Amniotic stem cell (primary cell): ENCODE measurements at places on chromosomes 11 and 22.

- no peak for DNase-seq
Measured at GRCh38 chr11:2930704-2931419, 1.6 kb upstream of the PHLDA2 start.

- no peak for DNase-seq
Measured at GRCh38 chr11:103942646-103943045, 93.8 kb upstream of the DDI1 start.

GRCh38 chr11:67300756-67301312 lies 2.5 kb upstream of the SSH3 start:
- DNase-seq = no peak

DNA sequence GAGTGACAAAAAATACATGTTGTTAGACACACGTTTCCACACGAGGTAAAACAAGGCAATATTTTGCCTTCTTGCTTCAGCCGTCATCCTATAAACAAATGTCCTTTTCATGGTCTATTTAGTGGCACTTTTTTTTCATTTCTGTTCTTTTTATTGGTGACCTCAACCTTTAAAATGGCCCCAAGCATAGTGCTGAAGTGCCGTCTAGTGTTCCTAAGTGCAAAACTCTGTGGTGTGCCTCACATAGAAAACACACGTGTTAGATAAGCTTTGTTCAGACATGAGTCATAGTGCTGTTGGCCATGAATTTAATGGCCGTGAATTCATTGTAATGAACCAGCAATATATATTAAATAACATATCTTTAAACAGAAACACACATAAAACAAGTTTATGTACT lies 15.6 kb downstream of the OVCH2 start:
- no peak for DNase-seq

DNA sequence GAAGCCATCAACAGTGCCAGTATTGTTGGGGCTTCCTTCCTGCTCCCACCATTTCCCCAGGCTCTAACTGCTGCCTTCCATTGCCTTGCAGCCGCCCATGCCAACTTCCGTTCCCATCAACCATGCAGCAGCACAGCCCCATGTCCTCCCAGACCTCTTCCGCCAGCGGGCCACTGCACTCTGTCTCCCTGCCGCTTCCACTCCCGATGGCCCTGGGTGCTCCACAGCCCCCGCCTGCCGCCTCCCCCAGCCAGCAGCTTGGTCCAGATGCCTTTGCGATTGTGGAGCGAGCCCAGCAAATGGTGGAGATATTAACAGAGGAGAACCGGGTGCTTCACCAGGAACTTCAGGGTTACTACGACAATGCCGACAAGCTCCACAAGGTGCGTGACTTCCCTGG lies 53.3 kb downstream of the AMOTL1 start:
- no peak for DNase-seq

- no peak for DNase-seq
Measured at GRCh38 chr11:20238712-20239111, 78.4 kb upstream of the DBX1 start.

DNA sequence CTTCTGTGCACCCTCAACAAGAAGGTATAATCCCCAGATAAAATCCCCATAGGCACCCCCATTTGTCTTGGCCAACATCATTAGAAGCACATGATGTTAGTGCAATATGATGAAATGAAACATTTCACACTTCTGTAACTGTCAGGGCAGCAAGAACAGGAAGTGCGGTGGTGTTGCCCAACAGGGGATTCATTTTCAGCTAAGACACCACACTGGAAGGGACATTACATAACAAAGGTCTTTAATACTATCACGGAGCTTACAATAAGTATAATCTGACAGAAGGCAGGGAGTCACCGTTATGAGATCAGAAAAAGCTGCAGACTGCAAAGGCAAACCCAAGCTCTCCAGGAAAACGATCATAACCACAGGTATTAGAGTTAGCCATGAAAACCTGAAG lies 2.0 kb downstream of the OR52W1 start:
- no peak for DNase-seq

DNA sequence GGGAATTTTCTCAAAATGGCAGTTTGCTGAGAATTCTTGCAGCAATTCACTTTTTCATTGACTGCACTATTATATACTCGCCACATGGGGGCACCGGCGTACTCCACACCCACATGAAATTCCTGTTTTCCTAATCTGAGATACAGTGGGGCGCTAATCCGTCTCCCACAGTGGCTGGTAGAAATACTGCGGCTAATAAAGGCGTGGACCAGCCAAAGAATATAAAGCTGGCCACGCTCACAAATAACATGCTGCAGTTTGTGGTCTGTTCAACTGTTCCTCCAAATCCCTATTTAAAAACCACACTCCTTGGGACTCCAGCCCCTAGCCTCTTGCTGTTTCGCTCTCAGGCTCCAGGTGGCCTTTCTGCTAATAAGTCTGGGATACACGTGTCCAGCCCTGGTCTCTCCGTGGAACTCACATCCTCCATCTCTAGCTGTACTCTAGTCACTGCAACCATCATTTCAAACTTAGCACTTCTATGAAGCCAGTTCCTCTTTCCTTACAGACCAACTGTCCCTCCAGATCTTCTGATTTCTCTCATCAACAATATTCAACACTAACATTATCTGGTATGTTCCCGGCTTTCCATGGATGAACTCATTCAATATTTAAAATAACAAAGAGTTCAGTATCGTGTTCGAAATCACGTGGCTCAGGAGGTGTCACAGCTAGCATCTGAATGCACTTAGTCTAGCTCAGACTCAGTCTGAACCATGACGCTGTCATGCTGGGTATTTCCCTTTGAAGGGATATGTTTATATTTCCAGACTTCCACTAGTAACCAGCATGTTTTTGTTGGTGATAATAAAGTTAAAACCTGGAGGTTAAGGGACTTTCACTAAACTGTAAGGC lies 22.0 kb downstream of the TBRG1 start:
- DNase-seq = peak; percentile 46

- peak; percentile 6 for DNase-seq
Measured at GRCh38 chr11:6927030-6927617, 898 bp downstream of the ZNF215 start.

DNA sequence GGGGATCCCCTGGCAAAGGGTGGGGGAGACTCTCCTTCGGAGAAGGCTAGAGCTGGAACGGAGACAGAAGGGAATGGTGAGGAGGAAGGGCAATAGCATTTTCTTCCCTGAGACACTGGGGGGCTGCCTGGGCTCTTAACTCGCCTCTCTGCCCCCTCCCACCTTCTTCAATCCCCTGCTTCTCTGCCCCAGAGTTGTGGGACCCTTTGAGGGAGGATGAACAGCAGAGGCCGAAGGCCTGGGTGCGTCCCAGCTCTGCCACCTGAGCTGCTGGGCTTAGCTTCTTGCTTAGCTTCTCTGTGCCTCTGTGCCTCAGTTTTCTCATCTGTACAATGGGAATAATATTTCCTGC lies 72.4 kb downstream of the RTL6 start:
- DNase-seq = no peak

DNA sequence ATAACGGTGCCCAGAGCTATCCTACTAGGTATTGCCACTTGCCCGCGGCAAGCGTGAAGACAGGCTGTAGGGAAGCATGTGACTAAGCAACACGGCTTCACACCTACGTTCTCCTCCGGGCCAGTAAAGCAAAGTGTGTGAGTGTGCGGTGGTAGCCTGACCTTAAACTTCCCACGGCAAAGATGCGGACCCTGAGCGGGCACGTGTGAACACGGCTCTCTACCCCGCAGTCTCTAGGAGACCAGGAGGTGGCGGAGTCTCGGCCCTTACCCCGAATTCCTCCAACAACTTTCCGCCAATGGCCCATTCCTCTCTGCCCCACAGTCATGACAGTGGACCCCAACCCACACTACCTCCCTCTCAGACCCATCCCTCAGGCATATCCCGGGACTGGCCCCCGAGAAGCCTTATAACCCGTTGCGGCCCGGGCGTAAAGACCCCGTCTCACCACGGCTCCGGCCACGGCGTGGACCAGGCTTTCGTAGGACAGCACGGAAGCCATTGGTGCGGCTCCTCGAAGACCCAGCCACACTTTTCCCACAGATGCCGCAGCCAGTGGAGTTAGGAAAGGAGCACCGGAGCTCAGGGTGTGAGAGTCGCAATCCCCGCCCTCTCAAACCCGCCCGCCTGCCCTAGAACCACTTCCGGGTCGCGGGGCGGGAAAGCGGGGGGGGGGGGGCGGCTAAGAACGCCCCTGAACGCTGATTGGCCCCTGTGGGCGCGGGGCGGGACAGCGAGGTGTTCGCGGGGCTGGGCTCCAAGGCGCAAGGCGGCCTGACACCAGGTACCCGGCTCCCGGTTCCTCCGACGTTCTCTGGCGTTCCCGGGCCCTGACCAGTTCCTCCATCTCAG lies at the start of gene SLC25A17:
Gene SLC25A17, minus strand, starts transcription at position 600 of the 852 bp plus-strand sequence. Its CDS starts 98 bp downstream, at position 502.
- peak; percentile 46 for DNase-seq

GRCh38 chr11:74179234-74180052 lies 8.4 kb downstream of the PPME1 start:
- DNase-seq = no peak

DNA sequence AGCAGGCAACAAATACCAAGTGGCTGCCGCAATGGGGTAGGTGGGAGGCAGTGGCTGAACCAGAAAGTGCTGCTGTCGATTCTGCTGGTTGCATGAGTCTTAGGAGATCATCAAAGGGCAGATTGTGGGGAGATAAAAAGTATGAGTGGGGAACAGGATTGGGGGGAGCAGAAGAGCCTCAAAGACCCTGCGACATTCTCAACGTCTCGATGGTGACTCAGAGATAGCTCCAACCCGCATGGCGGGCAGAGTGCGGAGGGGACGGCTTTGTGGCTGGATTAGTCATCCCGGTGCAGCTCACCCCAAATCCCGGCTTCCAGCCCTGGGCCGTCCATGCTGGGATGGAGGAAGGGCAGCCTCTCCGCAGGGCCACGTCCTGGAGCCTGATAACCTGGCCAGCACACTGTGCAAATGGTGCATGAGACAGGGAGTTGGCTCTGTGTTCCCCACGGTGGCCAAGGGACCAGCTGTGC lies 11.6 kb upstream of the RTN4R start:
- DNase-seq = no peak

GRCh38 chr22:42074846-42075676 lies 1.0 kb downstream of the PHETA2 start:
- DNase-seq = no peak

- peak; percentile 23 for DNase-seq
Measured at GRCh38 chr11:111299101-111300026, 1.0 kb downstream of the POU2AF3 start.

DNA sequence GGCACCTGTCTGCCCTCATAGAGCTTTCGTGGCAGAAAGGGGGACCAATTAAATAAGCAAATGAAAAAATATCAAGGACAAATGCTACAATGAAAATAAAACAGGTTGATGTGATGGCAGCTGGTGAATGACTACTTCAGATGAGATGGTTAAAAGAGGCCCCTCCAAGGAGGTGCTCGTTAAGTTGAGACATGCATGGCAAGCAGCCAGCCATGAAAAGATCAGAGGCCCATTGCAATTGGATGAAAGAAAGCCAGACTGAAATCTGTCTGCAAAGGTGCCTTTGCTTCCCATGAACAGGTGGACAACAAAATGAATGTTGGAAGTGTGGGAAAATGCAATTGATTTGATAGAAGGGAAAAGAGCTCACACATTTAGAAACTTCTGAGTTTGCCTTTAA lies 848 bp upstream of the TRPC6 start:
- no peak for DNase-seq

GRCh38 chr11:9738116-9738515 lies 74.2 kb downstream of the SWAP70 start:
- no peak for DNase-seq

DNA sequence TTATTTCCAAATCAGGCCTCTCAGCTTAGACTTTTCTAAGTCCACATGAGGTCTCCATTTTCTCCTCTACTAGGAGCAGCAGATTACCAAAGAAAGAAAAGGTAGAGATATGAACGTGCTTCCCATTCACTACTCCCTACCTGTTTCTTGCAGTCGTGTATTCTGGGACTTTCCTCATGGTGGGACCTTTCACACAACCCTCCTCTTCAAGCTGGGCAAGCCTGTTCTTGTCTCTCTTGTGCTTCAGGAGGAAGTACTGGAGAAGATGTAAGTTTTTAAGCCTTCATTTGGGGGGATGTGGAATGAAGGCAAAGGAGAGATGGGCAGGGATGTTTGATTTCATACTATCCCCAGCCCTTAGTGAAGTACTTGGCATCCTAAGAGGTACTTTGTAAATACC lies 128.8 kb upstream of the SESN3 start:
- DNase-seq = no peak

DNA sequence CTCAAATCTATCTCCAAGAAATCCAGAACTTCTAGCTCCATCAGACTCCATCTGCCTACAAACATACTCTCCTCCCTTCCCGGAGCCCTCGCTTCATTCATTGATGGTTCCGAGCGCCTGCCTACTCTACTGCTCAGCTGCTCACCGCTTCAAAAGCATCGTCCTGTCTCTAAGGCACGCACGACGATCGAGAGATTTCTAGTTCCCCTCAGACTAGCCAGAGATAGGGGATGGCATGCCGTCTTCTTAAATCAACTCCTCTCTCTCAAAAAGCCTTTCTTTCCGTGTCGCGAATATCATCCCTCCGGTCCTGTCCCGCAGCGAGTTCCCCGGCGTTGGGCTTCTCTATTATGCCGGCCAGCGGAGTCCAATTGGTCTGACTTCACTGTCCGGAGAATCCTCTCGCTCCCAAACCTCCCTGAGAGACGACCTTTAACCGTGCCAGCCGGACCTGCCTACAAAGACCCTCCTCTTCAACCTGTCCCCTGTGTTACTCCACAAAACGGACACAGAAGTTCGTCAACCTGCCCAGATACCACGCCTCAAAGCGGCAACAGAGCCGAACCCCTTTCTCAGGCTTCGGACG lies 592 bp downstream of the EEF1G start:
- no peak for DNase-seq

DNA sequence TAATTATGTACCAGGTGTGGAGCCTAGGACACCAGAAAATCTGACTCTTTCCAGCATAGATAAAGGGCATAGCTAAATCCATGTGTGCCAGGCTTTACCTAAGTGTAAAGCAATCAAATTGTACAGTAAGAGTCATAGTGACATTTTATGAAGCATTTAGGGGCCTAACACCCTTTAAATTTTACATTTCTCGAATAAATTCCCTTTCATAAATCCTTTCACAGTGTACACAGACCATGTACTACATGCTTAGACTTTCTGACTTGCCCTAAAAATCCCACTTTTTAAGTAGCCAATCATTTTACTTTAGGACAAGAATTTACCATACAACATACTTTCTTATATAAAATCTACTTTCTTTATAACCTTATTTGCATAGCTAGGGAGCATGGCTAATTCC lies 727.6 kb upstream of the LUZP2 start:
- DNase-seq = no peak

GRCh38 chr11:16047073-16047472 lies 309.3 kb downstream of the SOX6 start:
- no peak for DNase-seq
